AG08395 (cell line): ENCODE measurements at places on chromosomes 3 and 15.

DNA sequence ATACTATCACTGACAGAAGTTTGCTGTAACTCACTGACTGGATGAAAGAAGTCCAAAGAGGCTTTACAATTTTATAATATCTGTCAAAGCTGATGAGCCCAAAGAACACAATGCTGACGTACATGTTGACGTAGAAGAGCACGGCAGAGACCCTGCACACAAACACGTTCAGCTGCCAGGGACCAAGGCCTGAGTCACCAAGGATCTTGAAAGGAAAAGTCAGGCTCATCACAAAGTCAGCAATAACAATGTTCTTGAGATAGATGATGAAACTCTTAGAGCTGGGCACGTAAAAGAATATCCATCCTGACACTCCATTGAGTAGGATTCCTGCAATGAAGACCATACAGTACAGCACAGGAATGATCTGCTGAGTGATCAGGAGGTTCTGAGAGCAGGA, 10.9 kb upstream of the GPR171 start:
- DNase-seq = no peak

GRCh38 chr3:128432301-128432970, 34.3 kb downstream of the DNAJB8 start:
- DNase-seq = no peak

- DNase-seq = no peak
Measured at GRCh38 chr3:18712713-18713576, 287.8 kb upstream of the SATB1 start.

DNA sequence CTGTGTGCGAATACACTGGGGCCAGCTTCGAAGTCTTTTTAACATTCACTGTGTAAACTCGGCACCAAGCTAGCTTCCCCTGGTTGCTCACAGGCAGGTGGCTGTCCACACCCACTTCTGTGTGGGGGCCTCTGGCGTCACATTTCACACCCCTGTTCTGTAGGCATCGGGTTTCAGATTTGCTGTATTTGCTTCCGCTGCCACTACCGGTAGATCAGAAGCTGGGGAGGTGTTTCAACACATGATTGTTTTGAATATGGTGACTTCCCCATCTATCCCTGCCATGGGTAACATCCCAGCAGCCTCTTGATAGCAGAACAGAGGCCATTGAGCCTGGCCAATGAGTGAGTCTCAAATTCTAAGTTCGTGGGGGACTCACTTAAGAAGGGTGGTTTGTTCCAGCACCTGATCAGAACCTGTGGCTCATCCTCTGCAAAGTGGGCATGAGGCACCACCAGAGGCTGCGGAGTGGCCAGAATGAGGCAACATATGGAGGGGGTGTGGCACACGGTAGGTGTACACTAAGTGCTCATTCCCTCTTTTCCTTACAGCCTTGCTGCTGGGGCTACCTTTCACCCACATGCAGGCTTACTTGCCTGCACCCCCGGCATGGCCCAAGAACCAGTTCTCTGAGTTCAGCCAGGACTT, 61.5 kb downstream of the IQSEC1 start:
- DNase-seq = no peak

DNA sequence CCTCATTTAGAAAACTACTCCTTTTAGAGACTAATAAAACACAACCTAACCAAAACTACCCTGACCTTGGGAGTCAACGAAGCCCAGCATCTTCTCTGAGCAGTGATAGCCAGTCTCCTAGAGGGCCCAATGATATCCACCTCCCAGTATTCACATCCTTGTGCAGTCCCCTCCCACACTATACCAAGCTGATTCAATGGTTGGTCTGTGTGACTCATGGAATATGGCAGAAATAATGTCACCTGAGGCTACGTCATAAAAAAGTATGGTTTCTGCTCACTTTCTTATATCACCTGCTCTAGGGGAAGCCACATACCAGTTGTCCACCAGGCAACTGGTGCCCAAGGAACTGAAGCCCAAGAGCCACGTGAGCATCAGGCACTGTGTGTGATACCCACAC, 21.4 kb upstream of the USF3 start:
- no peak for DNase-seq

GRCh38 chr3:21902956-21903355, 151.9 kb upstream of the ZNF385D start:
- DNase-seq = no peak

- peak; percentile 15 for DNase-seq
Measured at GRCh38 chr3:4852780-4853748, 126.2 kb upstream of the BHLHE40 start.

- no peak for DNase-seq
Measured at GRCh38 chr15:66673410-66674322, 28.4 kb upstream of the SMAD6 start.

GRCh38 chr3:134922866-134923265, 127.8 kb downstream of the EPHB1 start:
- no peak for DNase-seq

DNA sequence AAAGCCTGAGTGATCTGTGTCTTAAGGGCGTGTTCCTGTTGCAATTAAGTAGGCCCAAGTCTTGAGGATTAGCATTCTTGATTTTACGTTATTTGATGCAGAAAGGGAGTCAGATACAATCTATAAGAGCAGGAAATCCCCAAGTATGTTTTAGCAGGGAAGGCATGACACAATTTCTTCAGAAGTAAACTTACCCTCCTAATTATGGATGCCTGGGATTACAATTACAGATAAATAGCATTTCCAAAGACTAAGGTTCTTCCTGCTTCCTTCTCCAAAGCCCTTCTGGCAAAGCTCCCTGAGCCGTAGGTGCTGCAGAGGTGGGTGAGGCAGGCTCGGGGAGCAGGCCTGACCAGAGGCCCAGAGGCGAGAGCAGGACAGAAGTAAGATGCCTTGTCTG, 34.9 kb upstream of the ST6GAL1 start:
- DNase-seq = no peak

GRCh38 chr15:69766156-69766555, 313.5 kb downstream of the RPLP1 start:
- DNase-seq = no peak

DNA sequence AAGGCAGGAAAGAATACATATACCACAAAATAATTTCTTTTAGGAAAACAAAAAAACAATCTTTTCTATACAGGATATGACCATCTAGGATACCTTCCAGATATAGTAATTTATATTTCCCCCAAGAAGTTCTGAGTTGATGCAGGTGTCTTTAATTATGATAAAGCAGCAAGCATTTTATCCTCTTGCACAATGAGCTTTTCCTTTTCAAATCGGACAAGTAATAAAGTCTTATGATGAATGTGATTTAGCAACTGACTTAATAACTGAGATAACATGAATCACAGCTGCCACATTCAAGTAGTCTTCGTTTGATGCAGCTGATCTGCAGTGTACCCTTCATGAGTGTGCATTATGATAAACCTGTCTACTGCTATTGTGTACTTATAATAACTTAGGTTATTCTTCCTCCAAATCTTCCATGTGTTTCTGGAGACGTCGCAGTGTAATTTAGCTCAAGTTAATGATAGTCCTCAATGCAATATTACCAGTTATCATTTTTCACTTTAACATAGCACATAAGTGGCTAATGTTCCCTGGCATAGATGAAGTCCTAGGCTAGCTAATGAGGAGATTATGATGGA, 260.3 kb upstream of the MRPL3 start:
- no peak for DNase-seq

DNA sequence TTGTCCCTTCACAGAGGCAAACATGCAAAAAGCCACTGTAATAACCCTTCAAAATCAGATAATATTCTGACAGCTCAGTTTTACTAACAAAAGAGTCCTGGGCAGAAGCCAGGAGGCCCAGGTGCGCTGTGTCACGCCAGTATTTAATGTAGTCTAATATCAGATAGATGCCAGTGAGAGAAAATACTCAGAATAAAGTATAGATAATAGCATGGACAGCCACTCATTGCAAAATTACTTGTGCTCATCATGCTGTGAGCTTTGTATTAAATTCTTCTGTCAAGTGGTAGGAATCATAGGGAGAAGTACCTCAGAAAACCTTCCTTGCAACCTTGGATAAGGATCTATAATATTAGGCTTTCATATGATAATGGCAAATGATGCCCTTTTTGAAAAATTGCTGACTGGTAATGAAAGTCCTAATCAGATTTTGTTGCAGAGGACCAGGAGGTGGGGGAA, 1154.3 kb downstream of the ROBO1 start:
- DNase-seq = no peak

- no peak for DNase-seq
Measured at GRCh38 chr3:182906036-182906435, 74.3 kb downstream of the DCUN1D1 start.

- peak; percentile 35 for DNase-seq
Measured at GRCh38 chr15:71411538-71412482, 296.5 kb downstream of the THSD4 start.

GRCh38 chr3:58698246-58698645, 31.7 kb upstream of the FAM3D start:
- no peak for DNase-seq

- no peak for DNase-seq
Measured at GRCh38 chr3:18372786-18373405, 52.2 kb downstream of the SATB1 start.
